ENCODE measurements at places on chromosomes 1 and 21.

DNA sequence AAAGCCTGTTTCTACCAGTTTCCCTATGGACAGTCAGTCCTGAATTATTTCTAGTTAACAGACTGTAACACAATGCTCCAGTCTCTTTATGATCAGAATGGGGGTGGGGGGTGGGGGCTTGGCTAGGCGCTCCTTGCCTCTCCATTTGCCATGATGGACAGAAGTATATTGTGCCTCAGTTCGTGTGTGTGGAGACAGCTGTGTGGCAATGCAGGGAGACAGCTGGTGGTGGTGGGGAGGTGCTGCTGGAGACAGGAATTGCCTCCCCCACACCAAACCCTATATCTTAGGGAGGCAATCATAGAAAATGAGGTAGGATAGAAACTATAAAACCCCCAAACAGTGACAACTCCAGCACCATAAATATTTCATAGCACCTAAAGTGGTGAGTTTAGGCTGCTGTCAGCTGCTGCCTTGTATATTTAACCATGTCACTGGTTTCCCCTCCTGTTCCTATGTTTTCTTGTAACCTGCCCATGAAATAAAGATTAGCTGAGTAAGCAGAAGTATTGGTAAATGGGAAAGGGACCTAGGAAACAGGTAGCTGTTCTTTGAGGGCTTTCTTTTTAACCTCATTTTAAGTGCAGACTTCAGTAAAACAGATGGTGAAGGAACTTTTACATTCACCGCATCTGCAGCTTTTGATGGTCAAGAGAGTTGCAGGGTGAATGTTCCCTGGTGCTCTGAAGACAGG, 3.4 kb downstream of the PLXNA2 start:
- DNase-seq, result no peak

DNA sequence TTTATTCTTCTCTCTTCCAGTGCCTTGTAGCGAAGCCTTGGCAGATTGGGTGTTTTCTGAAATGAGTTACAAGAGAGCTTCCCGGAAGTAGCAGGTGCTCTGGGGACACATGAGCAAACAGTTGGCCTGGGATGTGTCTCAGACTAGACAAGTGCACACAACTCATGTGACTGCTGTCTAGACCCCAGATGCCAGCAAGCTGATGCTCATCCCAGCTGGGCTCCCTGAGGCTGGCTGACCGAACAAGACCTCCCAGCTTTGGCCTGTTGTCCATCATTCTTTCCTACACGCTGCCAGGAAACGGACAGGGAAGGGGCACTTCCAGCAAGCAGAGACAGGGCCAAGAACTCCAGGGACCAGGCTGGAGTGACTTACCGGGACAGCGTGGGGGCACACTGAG, 18.7 kb upstream of the CSF1 start:
- no peak for DNase-seq

GRCh38 chr1:149945206-149945605, 8.5 kb upstream of the MTMR11 start:
- DNase-seq, result no peak

DNA sequence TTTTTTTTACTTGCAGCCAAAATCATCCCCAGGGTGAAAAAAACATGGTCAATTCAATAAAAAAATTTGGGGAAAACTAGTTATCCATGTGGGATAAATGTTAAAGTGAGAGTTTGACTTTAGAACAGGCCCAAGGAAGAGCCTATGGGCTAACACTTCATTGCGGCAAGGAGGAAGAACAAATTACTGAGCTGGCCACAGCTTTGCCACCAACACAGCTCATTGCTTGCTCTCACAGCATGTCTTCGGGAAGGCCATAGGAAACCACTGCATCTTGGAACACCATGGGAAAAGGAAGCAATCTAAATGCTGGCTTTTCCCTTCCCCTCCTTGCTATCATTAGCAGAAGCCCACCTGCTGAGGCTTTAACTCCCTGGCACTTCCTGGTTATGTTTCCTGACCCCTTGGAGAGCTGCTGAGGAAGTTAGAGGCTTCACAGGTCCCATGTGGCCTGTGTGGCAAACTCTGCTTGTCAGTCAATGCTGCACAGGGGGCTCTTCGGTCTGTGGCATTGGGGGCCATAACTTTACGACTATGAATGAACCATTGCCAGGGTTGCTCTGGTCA, 86.0 kb downstream of the SLC25A24 start:
- no peak for DNase-seq

GRCh38 chr1:81885291-81885690, 84.6 kb downstream of the ADGRL2 start:
- DNase-seq, result no peak

GRCh38 chr1:45410850-45411509, 70.7 kb upstream of the MUTYH start:
- DNase-seq, result no peak

DNA sequence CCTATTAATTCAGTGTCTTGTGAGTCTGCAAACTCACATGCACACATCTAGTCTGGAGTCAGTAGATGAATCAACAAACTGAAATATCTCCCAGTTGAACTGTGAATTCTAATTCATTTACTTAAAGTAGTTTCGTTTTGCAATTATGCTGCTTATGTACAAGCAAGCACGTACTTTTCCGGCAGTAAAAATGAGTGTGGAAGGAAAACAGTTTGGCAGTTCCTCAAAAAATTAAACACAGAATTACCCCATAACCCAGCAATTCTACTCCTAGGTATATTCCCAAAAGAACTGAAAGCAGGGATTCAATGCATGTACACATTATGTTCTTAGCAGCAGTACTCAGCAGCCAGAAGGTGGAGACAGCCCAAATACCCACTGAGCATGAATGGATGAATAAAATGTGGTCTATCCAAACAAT, 49.3 kb downstream of the GNB1 start:
- no peak for DNase-seq

DNA sequence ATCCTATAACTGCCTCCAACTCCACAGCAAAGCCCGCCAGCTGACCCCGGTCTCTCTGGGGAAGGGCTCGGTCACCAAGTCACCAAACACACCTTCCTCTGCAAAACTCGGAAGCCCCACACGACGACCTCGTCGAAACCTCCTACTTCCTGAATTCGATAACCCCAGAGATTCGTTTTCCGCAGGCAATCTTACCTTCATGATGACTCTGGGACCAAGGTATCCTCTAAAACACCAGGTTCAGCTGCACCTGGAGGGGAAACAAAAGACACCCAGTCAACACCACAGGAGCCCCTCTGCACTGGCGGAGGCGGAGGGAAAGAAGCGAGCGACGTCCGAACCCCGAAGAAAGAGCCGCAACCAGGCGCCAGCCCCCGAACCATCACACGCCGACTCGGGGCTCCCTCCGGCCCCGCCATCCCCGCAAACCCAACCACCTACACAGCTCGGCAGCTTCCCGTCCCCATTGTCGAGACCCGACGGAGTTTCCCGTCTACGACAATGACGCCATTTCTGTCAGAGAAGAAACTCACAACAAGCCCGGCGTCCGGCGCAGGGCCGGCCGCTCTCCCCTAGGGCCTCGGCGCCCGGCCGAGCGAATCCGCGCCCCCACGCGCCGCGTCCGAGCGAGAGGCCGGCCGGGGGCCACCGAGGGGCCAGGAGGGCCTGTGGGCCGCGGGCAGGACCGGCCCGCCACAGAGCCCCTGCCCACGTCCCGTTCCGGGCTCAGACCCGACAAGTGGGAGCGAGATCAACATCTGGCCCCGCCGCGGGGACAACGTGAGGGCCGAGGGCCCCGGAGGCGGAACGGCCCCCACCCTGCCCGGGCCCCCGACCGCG, 1.0 kb downstream of the ARID4B start:
- peak; percentile 34 for DNase-seq

GRCh38 chr1:234772345-234773147, 162.6 kb upstream of the IRF2BP2 start:
- DNase-seq, result peak; percentile 58

GRCh38 chr1:162074276-162075005, 5.0 kb downstream of the NOS1AP start:
- no peak for DNase-seq

- DNase-seq, result no peak
Measured at GRCh38 chr1:84803604-84804003, 89.4 kb downstream of the LPAR3 start.

GRCh38 chr1:29697391-29697780, 461.1 kb downstream of the PTPRU start:
- DNase-seq, result no peak

DNA sequence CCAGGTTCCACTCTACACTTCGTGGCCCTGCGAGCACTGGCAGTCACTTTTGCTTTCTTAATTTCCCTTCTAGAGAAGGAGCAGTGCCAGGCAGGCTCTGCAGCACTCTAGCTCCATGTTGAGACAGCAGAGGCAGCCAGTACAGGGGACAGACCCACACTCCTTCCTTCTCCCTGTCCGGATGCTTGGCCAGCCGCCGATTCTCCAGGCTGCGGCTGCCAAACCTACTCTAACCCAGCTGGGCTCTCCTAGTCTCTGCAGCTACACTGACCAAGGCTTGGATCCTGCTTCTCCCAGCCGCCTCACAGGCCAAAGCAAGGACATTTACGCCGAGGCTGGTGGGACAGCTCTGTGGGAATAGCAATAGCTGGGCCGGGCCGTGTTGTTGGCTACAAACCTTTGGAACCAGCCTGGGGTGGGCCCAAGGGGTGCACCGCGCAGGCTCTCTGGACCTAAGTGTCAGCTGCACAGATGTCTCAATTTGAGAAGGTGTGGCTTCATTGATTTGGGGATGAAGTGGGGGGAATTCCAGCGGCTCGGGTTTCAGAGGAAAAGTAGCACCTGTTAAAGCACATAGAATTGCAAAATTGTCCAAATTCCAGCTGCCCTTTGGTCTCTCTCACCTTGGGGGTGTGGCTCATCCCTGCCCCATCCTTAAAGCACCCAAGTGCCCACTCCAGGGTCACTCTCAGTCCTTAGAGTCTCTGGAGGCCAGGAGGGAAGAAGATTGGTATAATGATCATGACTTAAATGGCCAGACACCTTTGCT, 3.2 kb downstream of the BARHL2 start:
- no peak for DNase-seq

- no peak for DNase-seq
Measured at GRCh38 chr1:202908998-202909397, 18.0 kb downstream of the KLHL12 start.

DNA sequence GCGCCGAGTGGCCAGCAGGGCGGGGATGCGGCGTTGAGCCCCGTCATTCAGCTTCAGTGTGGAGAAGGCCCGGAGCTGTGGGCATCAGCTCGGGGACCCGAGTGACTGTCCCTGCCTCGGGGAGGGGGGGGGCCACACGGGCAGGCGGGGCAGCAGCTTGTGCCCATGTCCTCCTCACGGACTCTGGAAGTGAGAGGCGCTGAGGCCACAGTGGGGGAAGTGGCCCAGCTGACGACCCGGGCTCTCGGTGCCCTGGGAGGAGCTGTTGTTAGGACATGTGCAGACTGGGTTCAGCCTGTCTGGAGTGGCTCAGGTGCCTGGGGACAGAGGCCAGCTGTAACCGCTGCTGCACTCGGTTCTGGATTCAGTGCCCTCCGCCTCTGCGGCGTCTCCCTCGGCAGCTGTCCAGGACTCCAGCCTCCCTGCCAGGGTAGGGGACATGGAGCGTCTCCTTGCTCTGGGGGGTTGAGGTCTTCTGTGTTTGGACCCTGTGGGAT, 71.1 kb downstream of the SKI start:
- DNase-seq, result no peak

DNA sequence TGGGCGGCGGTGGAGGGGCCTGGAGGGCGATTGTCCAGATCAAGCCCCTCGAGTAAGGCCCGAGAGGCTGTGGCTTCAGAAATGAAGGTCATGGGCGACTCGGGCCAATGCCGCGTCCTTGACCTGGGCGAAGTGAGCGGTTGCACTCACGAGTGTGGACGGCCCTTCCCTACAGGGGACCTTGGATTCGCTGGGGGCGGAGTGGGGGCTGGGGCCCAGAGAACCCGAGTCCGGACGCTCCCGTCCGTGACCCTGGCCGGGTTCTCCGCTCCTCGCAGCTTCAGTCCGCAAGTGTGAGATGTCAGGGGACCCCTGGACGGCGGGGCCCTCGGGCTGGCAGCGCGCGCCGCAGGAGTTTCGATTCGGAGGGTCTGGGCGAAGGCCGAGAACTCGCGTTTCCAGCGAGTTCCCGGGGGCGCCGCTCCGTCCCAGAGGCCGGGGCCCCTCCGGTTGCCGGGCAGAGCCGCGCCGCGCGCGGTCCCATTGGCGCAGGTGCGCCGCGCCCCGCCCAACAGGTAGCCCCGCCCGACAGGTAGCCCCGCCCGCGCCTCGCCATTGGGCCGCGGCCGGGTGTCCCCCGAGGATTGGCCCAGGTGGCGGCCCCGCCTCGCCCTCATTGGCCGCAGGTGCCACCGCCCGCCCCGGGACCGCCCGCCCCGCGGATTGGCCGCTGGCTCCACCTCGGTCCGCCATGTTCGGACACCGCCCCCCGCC, at the start of gene PRKCZ:
Gene PRKCZ (plus strand): TSS at position 694 of the 714 bp plus-strand sequence. CDS start 220 bp downstream, outside the sequence.
- peak; percentile 93 for DNase-seq

DNA sequence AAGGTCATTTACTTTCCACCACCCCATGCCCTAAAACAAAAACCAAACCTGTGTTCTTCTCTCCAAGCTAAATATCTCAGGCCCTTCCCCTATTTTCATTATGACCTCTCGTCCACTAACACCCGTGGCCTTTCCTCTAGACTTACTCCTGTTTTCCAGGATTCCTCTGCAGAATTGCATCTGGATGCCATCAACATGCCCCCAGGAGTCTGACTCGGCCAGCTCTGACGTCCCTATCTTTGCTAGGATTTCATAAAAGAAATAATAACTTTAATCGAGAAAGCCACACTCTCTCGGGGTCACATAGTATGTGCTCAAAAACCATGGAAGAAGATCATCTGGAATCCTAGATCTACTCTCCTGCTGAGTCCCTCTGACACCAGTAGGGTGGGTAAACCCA, 13.5 kb downstream of the FAM89A start:
- DNase-seq, result no peak

DNA sequence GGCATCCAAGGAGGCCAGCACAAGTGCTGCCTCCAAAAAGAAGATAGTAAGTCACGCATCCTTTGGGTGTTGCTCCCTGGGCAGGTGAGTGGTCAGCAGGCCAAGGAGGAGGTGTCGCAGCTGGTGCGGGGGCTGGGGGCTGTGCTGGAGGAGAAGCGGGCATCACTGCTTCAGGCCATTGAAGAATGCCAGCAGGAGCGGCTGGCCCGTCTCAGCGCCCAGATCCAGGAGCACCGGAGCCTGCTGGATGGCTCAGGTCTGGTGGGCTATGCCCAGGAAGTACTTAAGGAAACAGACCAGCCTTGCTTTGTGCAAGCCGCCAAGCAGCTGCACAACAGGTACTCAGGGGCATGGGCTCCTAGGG, 4.3 kb downstream of the TRIM46 start:
- no peak for DNase-seq

GRCh38 chr1:177229781-177230180, 59.0 kb downstream of the BRINP2 start:
- DNase-seq, result no peak

GRCh38 chr21:46423546-46424038, 35.1 kb upstream of the DIP2A start:
- DNase-seq, result no peak
